ENCODE measurements at places on chromosomes 12 and 14. TPM values are rescaled to one million over a fixed set of nuclear protein-coding genes. Genes with fewer than 3 reads are reported as not detected.
A peak's percentile ranks its signal among the peaks of the same experiment; 100 is the strongest.

OAS2 gene
- total RNA-seq = 5.5 TPM

GRCh38 chr12:1830981-1831963 lies 10.9 kb downstream of the LRTM2 start:
- DNase-seq = peak; percentile 67

GRCh38 chr14:34650786-34651584 lies 21.0 kb upstream of the SNX6 start:
- no peak for DNase-seq

FANCM gene
- 5.7 TPM for total RNA-seq

DNA sequence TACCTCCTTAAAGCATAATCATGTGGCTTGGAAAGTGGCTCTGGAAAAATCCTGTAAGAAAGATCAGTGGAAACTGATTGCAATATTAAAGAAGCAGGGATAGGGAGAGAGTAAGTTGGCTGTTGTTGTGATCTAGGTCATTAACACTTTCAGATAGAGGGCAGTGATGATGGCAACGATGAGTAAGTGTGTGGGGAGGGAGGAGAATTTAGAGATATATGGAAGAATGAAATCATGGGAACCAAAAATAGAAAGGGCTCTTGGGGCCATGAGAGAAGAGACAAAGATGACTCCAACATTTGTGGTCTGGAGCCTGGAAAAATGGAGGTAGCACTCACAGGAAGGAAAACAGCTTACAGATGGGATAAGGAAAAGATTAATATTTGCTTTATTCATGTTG lies 23.3 kb downstream of the SNRPF start:
- no peak for DNase-seq

- peak; percentile 62 for DNase-seq
Measured at GRCh38 chr12:41932470-41932991, 212.1 kb downstream of the GXYLT1 start.

GRCh38 chr14:32003585-32003984 lies 73.5 kb upstream of the ARHGAP5 start:
- DNase-seq = no peak

DNA sequence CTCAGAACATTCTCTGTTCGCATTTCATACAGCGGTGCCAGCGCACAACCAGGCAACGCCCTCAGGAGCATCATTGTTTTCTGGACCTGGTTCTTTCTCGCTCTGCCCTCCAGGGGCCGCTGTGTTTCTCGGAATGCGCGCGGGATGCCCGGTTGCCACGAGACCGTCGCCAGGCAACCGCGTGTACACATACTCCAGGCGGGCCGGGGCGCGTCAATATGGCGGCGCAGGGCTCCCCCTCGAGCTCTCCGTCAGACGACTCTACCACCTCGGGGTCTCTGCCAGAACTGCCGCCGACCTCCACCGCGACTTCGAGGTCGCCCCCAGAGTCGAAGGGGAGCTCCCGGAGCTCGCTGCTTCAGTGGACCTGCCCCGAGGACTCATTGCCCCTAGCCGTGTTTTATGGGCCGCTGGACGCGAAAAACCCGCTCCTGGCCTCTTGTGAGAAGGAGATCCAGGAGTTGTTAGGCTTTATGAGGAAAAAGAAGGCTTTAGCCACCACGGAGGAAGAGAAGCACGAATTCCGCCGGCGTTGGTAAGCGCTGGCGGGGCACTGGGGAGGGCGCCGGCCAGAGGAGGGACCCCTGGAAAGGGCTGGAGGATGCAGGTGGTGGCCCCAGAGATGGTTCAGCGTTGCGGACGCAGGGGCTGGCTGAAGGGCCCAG lies at the start of gene CFAP54:
TSS of gene CFAP54 (plus strand) at position 186 of the 665 bp plus-strand sequence. CDS start at position 219, 33 bp downstream.
- DNase-seq = peak; percentile 92

KRT77 gene
- not detected for total RNA-seq

ANGEL1 gene
- 12.6 TPM for total RNA-seq

TMEM119 gene
- total RNA-seq = 4.1 TPM

KRT2 gene
- total RNA-seq = 0.12 TPM

ART4 gene
- 0.54 TPM for total RNA-seq

DNA sequence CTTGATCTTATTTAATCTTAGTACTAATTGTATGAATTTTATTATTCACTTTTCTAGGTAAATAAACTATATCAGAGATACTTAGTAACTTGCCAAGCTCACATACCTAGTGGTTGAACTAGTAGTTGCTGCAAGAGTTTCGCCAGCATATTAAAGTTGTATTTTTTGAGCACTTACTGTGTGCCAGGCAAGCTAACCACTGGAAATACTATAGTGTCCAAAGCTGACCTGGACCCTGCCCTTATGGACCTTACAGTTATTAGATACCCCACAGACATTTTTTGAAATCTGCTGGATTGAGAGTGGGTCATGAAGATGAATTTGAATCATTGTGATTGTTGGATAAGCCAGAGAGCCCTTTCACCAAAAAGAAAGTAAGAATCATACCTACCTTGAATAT lies 125.0 kb downstream of the RAD51B start:
- no peak for DNase-seq

DNA sequence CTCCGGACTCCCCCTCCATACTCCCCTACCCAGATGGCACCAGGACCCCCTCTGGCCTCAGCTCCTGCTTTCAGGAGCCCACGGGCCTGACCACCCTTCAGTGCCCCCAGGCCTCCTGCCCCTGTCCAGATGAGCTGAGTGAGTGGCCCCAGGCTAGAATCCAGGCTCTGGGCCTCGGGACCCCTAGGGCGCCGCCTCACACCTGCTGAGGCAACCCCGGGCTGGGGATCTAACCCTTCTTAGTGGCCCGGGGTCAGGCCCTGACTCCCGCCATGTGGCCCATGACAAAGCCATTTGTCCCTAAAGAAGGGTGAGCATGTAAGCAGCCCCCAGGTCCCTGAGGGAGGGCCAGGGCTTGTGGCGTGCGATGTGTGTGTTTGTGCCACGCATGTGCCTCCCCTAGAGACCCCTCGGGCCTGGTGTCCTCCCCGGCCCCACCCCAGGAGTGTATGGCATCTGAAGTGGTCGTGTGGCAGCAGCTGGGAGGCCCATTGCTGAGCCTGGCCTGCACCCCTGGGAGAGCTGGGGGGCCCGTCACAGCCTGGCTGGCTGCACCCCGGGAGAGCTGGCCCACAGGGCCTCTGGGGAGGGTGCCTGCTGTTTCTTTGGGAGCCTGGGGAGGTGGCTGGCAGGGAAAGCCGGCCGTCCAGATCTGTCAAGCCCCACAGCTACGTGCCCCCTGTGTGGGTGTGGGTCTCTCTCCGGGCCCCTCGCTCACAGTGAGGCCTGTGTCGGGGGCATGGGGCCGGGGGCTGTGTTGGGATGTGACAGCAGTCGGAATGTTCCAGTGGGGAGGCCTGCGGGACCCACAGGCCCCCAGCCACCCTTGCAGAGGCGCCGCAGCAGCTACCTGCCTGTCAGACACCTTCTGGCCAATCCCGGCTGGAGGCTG lies 7.8 kb downstream of the FBRSL1 start:
- no peak for DNase-seq

GRCh38 chr12:109783965-109784244 lies 49.3 kb downstream of the TRPV4 start:
- DNase-seq = no peak
